ENCODE measurements at places on chromosomes 12 and 14.

DNA sequence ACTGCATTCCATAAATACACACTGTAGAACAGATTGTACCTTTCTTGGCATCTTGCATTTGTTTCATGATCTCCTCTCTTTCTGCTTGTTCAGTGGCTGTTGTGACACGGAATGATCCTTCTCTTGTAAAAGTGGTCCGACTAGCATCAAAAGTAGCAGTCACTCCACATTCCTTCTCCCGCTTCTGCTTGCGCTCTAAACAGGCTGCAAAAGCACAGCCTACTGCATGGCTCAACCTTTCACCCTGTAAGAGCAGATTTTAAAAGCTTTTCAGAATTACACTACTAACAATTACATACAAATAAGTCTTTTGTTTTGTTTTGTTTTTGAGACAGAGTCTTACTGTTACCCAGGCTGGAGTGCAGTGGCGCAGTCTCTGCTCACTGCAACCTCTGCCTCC lies 49.8 kb downstream of the PAPLN start:
- no peak for DNase-seq

DNA sequence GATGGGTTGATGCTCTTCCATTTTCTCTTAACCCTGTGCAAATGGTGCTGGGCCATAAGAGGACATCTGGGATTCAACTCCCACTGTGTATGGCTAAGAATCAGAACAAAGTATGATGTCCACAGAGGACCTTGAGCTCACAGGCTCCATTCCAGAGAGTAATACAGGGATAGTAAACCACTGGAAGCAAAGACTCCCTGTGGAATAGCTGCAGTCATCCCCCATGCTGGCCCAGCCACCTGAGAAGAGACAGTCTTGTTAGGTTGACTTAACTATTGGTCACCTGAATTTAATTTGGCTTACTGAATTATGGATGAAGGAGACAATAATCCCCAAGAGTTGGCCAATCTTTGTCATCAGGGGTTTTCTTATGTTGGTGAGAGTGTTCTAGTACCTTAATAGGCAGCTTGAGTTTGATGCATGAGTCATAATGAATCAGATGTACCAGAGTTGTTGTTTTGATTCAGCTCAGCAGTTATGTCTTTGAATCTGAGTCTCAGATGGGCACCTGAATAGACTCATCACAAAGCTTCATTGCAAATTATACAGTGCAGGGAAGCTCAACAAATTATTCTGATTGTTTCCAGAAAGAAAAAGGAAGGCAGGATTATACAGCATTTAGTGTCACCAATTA lies 122.7 kb downstream of the SSPN start:
- DNase-seq, result peak; percentile 65

DNA sequence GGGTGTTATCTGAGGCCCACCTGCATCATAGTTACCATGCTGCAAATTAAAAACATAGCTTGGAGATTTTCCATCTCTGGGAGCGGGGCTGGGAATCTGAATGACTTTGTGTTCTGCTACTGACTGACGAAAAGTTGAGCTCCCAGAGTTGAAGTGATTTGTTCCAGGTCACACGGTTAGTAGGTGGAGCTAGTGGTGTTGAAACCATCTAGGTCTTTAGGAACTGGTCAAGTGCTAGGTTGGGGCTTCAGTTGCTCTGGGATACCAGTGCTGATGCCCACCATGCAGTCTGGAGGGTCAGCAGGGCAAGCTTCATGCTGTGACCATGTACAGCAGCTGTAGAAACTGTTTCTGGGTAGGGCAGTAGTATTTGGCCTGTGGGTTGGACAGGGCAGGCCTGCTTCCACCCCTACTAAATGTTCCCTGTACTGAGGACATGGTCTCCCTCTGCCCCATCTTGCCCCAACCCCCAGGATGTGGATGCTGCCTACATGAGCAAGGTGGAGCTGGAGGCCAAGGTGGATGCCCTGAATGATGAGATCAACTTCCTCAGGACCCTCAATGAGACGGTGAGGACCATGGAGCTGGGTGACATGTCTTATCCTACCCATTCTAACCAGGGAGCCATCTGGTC lies 5.3 kb downstream of the KRT7 start:
- DNase-seq, result no peak

- peak; percentile 42 for DNase-seq
Measured at GRCh38 chr14:68285421-68286179, 466.0 kb downstream of the RAD51B start.

DNA sequence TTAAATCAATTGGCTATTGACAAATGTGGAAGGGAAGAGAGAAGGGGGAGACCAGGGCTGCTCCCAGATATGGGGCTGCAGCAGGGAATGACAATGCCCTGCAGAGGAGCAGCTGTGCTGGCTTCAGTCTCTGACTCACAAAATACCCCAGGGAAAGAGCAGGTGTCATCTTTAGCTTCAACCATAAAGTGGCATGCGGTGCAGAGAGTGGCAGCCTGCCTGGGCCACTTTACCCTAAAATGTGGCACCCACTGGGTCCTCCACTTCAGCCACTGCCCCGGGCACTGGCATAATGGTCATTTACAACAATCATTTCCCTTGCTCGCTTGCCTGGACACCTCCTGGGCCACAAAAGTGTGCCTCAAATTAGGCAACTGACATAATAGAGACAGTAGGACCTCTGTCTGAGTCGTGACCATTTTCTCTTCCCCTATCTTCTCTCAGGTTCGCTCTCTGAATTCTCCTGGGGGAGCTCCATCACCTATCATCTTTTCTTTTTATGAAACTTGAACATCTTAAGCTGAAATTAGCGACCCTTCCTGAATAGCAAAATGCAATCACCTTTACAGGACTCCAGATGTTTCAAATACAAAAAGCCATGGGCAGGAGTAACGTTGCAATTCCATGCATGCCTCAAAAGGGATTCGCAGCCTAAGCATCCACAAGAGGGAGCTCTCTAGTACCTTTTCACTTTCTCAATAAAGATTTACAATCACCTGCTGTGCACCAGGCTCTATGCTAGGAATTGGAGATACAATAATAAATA lies 179.9 kb upstream of the ATF7IP start:
- peak; percentile 25 for DNase-seq

DNA sequence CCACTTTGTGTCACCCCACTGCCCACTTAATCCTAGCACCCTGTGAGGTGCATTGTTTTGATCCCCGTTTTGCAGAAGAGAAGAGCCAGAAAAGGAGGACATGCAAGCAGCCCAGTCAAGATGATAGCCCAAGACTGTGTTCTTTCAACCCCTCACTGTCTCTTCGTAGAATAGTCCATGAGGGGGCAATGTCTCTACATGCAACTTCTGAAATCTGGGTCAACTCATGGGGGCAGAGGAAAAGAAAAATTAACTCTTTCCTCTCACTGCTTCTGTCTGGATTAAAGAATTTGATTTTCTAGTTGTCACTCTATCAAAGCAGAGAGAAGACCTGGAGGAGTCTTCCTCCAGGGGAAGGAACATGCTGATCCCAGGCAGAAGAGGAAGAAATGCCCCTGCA lies 229.6 kb upstream of the NOS1 start:
- DNase-seq, result peak; percentile 11

All from fibroblast of skin of right quadriceps (primary cell).